ENCODE measurements at places on chromosomes 7 and 10.

GRCh38 chr7:143388491-143389101 lies 7.5 kb downstream of the ZYX start:
- no peak for DNase-seq

DNA sequence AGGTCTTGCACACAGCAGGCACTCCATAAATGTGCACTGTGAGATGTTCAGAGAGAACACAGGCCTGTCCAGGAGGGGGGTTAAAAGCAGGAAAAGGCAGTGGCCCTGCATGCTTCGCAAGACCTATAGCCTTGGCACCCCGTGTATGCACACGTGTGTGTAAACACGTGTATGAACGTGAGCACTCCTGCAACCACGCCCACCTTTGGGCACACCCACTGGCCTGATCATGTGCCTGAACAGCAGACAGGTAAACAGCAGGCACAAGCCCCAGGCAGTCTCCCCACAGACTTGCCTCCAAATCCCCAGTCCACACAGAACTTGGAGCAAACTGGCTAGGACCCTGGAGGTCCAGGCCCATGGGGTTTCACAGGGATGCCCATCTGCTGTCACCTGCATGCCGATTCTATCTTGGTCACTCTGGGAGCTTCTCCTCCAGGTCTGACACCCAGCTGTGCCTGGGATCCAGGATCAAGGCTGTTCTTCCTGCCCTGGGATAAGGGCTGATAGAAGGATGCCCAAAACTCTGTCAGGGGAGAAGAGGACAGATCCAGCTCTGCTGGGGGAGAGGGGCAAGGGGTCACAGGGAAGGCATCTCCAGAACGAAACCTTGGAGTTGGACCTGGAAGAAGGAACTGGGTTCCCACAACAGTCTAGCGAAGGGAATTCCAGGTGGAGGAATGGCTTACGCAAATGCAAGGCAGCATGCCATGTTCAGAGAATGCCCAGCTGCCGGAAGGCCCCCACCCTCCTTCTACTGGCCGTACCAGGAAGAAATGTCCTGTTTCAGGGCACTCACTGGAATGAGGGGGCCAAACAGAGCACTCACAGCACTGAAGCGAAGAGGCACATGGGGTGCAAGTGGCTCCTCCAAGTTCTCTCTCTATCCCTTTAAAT lies 14.3 kb upstream of the ZMIZ1 start:
- no peak for DNase-seq

DNA sequence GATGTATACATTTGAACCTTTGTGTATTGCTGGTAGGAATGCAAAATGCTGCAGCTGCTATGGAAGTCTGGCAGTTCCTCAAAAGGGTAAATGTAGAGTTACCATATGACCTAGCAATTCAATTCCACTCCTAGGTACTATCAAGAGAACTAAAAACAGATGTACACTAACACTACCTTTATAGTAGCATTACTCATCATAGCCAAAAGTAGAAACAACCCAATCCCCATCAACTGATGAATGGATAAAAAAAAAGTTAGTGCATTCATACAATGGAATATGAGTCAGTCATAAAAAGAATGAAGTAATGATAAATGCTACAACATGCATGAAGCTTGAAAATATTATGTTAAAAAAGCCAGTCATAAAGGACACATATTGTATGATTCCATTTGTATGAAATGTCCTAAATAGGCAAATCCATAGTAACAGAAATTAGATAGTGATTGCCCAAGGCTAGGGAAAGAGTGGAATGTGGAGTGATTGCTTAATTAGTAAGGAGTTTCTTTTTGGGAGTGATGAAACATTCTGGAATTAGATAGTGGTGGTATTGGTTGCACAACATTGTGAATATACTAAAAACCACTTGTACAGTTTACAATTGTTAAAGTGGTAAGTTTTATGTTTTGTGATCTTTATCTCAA lies 96.4 kb upstream of the AOAH start:
- no peak for DNase-seq

DNA sequence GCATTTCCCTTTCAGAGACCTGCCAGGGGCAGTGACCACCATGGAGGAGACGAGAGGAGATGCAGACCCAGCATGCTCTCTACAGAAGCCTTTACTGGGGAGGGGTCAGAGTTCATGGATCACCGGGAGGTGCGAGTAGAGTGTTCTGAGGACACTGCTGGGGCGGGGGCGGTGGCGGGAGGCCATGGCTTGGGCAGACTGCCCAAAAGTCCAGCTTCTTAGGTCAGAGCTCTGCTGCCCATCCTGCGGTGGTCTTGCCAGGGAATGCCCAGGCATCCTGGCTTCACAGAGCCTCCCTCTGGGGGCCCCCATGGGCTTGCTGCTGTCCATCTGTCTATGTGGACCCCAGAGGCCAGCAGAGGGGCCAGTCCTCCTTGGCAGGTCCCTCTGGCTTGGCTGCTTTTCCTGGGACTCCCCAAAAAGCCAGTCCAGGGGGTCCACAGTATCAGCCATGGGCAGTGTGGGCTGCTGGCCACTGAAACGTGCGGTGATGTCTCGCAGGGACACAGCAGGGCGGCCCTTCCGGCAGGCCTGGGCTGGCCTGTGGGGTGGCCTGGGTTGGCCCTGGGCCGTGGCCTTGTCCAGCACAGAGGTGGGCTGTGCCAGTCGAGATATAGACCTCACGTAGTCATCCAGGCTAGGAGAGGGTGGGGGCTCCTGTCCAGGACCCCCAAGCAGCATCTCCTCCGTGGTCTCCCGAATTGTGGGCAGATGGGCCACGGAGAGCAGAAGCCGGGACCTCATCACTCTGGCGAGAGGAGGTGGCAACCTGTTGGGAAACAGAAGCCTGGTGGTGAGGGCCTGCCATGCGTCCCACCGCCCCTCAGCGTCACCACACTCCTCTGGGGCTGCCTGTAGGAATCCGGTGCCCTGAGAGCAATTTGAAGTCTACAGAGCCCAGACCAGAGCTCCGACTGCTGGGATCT lies 1.1 kb downstream of the DEPP1 start:
- DNase-seq = no peak

DNA sequence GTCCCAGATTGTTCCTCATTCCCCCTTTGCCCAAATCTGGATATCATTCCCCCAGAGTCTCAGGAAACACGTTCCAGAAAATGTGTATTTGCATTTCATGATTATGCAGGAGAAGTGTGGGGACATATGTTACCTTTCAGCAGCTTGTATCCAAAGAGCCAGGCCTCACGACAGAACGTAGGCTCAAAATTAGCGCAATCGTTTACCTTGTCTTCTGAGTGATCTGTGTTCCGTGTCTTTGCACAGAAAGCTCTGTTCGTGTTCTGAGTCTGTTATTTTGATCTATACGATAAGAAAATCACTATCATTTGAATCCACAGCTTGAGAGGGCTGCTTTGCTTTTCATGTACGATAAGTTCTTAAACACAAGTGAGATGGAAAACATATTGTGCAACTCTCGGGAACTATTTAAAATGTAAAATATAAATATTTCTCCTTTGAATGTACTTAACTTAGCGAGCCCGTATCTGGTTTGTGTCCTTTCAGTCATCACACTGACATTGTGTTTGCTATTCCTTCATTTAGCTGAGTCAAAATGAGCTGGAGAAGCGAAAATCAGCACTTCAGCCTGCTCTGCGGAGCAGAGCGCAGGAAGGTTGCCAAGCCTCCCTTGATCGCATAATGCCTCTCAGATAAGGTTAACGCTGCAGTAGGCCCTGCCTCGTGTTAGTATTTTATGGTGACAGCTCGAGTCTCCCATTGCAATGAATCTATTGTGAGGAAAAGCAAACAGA lies 80.2 kb upstream of the CACNB2 start:
- no peak for DNase-seq

GRCh38 chr10:100522945-100523344 lies 3.3 kb upstream of the SEC31B start:
- no peak for DNase-seq

DNA sequence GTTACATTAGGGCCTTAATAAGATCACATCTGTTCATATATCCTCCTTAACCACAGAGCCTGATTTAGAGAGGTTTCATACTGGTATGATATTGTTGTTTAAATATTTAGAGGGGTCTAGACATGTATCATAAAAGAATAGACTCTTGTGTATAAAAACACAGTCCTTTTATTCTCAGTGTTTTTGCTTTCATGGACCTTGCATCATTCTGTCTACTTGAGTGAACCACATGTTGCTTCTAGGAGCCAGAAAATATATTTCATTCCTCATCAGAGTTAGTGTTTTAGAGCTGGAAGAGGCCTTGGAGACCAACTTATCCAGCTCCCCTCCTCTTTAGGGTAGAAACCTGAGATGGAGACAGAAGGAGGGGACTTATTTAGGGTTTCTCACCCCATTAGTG lies 312.8 kb downstream of the LRMDA start:
- DNase-seq = no peak

DNA sequence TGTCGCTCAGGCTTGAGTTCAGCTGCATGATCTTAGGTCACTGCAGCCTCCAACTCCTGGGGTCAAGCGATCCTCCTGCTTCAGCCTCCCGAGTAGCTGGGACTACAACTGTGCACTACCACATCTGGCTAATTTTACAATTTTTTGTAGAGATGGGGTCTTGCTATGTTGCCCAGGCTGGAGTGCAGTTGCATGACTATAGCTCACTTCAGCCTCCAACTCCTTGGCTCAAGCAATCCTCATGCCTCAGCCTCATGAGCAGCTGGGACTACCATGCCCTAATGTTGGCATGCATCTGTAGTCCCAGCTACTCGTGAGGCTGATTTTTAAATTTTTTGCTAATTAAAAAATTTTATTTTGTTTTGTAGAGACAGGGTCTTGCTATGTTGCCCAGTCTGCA lies 101.9 kb upstream of the NPTX2 start:
- DNase-seq = no peak

GRCh38 chr10:122078326-122078725 lies 89.4 kb downstream of the TACC2 start:
- DNase-seq = no peak

DNA sequence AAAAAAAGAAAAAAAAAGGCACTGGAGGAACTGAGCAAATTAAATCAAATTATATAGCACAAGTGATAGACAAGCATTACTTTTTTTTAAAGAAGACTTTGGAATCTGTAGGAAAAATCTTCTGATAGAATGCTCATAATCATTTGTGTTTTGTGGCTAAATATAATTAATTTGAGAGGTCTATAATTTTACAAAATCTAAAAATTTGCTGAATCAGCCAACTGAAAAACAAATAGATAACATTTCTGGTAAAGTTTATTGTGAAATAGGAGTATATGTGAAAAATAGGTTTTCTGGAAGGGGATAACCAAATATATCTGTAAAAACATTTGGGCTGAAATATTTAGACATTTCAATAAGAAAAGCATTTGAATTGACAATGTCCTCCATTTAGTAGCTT lies 844.9 kb upstream of the COBL start:
- DNase-seq = no peak

GRCh38 chr10:1731592-1731991 lies 5.7 kb downstream of the ADARB2 start:
- no peak for DNase-seq

DNA sequence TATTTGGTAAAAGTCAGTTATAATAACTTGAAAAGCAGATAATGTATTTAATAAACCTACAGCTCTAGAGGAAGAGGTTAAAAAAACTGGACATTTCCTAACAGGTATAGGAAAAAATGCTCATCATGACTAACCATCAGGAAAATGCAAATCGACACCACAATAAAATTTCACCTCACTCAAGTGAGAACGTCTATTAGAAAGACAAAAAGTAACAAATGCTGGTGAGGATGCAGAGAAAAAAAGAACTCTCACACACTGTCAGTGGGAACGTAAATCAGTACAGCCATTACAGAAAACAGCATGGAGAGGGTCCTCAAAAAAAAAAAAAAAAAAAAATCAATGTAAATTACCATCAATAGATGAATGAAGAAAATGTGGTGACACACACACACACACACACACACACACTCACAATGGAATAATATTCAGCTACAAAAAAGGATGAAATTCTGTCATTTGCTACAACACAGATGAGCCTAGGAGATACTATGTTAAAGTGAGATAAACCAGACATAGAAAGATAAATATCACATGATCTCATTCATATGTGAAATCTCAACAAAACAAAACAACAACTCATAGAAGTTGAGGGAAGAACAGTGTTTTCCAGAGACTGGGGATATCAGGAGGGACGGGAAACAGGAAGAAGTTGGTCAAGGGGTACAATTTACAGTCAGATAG lies 20.1 kb downstream of the EPC1 start:
- DNase-seq = no peak

GRCh38 chr10:32938554-32939061 lies 19.4 kb downstream of the ITGB1 start:
- no peak for DNase-seq
